ENCODE measurements at places on chromosomes 11 and 22.
A peak's percentile ranks its signal among the peaks of the same experiment; 100 is the strongest.

- DNase-seq, result no peak
Observed at GRCh38 chr11:116935089-116935488, 97.7 kb upstream of the APOA1 start.

GRCh38 chr11:45388472-45388871, 102.3 kb upstream of the SYT13 start:
- no peak for DNase-seq

DNA sequence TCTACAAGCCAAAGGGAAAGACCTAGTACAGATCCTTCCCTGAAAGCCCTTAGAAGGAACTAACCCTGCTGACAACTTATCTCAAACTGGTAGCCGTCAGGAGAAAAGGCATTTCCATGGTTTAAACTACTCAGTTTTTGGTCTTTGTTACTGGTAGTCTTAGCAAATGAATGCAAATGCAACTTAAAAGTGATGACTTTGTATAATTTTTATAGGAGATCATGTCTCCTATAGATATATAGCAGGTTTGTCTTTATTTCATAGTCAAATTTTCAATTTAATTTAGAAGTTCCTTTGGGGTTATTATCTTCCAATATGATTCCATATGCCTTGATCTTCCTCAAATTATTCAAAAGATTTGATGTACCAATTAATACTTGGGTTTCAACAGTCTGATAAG, 1173.0 kb upstream of the CNTN5 start:
- no peak for DNase-seq

DNA sequence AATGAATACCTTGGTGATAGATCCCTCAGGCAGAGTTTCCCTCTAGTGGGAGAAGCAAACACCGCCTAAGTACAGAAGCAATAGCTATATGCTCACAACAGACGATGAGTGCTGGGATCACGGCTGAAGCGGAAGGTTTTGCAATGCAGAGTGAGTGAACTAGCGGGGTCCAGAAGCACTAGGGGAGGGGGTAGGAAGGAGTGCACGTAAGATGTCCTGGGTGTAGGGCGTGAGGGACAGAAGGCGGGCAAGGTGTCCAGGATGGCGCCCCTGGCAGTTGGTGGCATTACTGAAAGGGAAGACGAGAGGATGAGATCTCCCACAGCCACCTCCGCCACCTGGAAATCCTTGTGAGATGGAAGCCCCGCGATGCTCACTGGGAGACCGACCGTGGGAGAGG, 81.0 kb downstream of the ETS1 start:
- DNase-seq, result no peak

- DNase-seq, result no peak
Observed at GRCh38 chr11:114984611-114985163, 306.4 kb downstream of the NXPE2 start.

DNA sequence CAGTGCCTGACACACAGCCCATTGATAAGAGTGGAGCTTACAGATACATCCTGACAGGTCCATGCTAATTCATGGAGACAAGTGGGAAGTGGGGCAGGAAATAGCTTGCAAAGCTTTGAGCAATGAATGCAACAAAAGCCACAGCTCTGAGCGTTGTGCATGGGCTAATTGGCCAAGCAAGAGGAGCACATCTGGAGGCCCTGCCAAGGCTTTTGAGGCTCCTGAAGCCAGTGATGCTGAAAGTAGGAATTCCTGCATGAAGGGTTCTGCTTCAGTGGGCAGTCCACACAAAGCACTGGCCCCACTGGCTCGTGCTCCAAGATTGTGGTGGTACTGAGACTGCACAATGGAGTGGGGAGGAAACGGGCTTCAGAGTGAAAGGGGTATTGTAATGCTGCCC, 103.8 kb upstream of the CSNK2A3 start:
- DNase-seq, result no peak

GRCh38 chr11:25094085-25094802, 597.4 kb downstream of the LUZP2 start:
- DNase-seq, result no peak

DNA sequence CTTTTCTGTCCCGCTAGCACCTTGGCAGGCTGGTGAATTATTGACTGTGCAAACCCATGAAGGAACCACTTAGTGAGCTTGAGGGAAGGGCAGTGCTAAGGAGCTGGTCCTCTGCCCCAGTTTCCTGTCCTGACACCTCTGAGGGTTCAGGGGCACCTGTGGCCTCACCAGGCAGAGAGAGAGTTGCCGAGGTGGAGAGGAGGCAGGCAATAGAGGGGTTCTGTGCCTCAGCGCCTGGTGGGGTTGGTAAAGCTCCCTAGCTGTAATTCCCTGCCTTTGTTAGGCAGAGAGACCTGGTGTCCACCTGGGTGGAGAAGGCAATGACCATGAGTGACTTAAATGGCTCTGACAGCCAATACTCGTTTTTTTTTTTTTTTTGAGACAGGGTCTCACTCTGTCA, 36.3 kb downstream of the YWHAH start:
- no peak for DNase-seq

DNA sequence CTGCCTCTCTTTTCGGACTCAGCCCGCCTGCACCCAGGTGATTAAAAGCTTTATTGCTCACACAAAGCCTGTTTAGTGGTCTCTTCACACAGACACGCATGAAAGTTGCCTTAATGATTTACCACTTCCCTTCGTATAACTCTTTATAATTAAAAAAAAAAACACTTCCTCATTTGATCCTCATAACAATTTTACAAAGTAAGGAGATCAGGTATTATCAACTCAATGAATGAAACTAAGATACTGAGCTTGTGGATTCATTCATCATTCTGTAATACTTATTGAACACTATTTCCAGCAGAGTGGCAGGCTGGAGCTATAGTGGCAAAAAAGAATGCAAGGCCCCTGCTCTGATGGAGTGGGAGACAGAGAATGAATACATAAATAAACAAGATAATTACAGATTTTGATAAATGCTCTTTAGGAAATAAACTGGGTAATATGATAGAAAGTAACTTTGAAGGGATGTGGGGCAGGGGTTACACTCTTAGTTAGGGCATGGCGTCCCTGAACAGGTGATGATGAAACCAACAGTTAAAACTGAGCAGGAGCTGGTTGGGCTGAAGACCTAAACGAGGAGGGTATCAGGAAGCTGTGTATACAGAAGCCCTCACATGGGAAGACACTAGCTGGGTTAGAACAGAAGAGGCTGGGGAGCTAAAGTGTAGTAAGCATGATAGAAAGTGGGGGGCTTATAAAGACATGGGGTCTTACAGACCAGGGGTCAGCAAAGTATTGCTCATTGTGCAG, 5.4 kb upstream of the CRTAM start:
- DNase-seq, result no peak

DNA sequence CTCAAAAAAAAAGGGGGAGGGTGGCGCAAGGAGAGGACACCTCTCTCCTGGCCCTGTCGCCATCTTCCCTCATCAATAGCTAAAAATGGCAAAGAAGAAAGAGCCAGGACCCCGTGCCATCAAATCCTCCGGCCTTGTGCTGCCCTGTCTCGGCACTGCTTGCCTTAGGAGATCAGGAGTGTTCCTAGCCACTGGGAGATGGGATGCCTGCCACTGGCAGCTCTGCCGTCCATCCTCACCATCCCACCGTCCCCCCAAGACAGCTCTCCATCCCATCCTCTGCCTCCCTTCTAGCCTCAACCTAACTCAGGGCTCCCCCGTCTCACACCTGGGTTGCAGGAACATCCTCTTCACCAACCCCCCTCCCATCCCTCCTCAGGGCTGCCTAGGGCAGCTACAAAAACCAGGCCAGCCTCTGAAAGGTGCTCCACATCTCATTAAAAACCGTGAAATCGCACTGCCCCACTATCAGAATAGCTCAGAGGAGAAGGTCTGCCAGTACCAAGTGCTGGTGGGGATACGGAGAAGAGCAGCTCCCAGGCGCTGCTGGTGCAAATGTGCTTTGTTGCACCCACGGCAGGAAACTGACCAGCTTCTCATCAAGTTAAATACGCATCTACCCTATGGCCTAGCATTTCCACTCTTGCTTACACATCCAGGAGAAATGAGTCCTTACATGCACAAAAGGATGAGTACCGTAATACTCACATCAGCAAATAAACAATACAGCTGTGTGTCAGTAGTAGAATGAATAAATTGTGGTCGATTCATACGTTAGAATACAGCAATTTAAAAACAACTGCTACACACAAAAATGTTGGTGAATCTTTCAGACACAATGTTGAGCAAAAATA, 31.7 kb upstream of the GCAT start:
- peak; percentile 44 for DNase-seq

DNA sequence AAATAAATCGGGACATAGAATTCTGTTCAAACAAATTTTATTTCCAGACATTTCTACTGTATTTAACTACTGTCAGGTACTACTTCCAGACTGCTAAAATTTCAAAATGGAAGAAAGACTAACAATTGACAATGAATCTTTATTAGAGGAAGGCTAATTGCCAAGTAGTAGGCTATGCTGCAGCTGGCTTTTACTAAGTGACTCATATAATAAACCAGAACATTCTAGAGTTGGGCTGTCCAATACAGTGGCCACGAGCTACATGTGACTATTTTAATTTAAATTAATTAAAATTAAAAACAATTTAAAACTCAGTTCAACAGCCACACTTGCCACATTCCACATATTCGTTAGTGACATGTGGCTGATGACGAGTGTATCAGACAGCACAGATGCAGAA, 27.6 kb downstream of the CHKA start:
- DNase-seq, result no peak

DNA sequence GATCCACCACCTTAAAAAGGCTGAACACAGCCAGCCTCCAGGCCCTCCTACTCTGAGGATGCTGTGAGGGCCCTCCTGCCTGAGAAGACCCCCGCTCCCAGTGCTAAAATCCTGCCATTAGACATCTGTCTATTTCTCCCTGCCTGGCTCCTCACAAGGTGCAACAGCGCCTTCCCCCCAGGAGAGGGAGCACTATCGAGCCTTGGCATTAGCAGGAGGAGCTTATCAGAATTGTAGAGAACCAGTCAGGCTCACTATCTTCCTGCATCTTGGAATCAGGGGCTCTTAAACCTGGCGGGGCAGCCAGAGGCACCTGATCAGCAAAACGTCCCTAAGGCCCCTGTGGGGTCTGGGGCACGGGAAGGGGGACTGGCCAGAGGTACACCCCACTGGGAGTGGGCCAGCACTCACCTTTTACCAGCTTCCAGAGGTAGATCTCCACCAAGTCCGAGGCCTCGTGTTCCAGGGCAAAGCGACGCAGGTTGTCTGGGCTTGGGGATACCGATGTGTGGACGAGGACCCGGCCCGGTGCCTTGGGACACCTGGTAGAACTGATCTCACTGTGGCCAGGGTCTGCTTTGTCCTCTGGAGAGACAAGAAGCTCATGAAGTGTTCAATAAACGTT, 28.7 kb downstream of the CHRDL2 start:
- no peak for DNase-seq

DNA sequence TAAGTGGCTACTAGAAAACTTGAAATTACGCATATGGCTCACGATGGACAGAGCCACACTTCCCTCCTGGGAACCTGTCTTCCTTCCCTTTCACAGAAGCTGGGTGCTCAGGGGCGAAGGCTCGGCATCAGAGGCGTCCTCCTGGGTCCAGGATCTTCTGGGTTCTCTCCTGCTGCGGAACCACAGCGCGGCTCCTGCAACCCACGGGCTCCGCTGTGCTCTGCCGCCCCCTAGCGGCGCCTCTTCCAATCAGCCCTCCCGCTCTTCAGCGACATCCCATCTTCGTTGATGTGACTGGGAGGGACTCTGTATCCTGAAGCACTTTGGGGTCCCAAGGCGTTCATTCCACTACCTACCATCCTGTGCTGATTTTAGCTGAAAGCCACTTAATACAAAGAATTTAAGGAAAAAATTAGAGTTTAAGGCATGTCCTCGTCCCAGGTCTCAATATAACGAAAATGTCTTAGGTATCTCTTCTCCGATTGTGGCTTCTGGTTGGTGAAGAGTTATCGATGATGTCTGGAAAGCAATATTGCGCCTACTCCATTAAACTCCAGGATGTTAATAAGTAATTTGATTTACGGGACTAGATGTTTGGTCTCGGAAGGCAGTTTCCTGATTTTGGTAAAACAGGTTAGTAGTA, 14.8 kb upstream of the RPS3 start:
- DNase-seq, result no peak

DNA sequence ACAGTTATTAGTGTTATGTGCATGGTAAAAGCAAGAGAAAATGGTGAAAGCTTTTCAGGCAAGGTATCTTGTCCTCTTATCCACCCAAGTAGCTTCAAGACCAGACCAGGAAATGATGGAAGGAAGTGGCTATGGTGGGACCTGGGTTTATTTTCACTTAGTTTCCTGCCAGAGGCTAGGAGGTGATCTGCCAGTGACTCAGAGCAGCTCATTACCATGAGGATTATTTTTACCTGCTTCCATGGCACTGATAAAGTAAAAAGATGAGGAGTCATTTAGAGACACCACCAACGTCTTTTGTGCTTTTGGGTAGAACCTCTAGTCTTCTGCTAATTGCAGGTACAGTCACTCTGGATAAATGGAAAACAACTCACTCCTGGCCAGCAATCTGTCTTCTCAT, 339.9 kb upstream of the KIRREL3 start:
- no peak for DNase-seq

- DNase-seq, result no peak
Observed at GRCh38 chr11:116955949-116956348, 118.5 kb upstream of the APOA1 start.

DNA sequence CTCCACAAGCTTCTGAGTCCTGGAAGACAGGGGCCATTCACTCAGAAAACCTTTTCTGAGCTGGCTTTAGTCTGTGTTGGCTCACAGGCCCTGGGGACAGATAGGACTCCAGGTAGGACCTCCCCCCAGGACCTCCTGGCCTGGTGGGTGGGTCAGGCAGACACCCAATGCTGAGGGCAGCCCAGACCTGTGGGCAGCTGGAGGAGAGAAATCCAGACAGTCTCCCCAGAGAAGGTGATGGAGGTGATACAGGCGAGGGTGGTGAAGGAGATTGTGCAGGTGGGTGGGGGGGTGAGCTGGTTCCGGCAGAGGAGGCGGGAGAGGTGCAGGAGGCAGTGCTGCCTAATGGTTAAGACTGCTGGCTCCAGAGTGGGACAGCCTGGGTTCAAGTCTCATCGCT, 15.6 kb downstream of the LRRC32 start:
- DNase-seq, result no peak

- DNase-seq, result no peak
Observed at GRCh38 chr11:118319337-118319707, 14.8 kb downstream of the CD3E start.

DNA sequence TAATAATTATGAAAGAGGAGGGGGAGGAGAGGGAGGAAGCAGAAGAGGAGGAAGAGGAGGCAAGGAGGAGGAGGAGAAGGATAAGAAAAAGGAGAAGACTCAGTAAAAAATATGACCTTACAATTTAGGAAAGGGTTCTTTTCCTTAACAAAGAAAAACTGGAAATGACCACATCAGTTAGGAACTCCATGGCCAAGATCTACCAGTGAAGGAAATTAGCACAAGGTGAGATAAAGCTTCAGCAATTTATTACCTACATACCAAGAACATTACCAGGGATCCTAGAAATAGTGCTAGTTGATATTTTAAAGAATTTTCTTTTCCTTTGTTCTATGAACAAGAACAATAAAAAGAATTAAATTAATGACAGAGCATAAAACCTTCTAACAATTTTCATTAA, 172.7 kb downstream of the LRRC4C start:
- no peak for DNase-seq

DNA sequence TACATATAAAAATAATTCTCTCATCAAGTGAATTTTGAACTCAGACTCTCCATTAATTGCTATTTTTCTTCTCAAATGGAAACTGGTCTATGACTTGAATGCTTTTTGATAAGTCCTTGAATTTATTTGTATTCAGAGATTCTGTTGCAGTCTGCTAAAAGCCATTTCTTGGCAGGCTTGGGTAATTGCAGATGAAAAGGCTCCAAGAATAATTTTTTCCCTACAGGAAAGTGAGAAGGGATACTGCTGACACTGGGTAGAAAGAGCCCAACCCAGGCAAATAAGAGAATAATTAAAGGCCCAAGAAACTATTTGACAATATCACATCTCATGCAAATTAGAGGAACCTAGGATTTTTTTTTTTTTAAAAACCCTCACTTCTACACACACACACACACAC, 246.5 kb upstream of the DDI1 start:
- DNase-seq, result no peak

Data from BJ (cell line).